ENCODE measurements at places on chromosomes 12 and 14. TPM values are rescaled to one million over a fixed set of nuclear protein-coding genes. Genes with fewer than 3 reads are reported as not detected.

Gene TSHR
- 0.36 TPM for total RNA-seq

Gene DIO3
- 6.9 TPM for total RNA-seq

GRCh38 chr14:50741567-50741966 is 73.5 kb upstream of the SAV1 start:
- peak; percentile 46 for DNase-seq

DNA sequence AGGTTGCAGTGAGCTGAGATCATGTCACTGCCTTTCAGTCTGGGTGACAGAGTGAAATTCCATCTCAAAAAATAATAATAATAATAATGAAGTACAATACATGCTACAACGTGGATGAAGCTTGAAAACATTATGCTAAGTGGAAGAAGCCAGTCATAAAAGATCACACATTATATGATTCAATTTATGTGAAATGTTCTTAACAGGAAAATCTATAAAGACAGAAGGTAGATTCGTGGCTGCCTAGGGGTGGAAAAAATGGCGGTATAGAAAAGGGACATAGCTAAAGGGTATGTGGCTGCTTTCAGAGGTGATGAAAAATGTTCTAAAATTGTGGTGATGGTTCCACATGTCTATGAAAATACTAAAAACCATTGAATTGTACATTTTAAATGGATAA is 41.0 kb upstream of the AMIGO2 start:
- no peak for DNase-seq

GRCh38 chr12:55757701-55758100 is 14.8 kb downstream of the GDF11 start:
- no peak for DNase-seq

GRCh38 chr14:54692284-54692772 is 125.4 kb downstream of the SAMD4A start:
- no peak for DNase-seq

GRCh38 chr12:66393890-66394289 is 91.6 kb downstream of the HELB start:
- no peak for DNase-seq

GRCh38 chr14:96486705-96487104 is 15.5 kb upstream of the PAPOLA start:
- DNase-seq = no peak

DNA sequence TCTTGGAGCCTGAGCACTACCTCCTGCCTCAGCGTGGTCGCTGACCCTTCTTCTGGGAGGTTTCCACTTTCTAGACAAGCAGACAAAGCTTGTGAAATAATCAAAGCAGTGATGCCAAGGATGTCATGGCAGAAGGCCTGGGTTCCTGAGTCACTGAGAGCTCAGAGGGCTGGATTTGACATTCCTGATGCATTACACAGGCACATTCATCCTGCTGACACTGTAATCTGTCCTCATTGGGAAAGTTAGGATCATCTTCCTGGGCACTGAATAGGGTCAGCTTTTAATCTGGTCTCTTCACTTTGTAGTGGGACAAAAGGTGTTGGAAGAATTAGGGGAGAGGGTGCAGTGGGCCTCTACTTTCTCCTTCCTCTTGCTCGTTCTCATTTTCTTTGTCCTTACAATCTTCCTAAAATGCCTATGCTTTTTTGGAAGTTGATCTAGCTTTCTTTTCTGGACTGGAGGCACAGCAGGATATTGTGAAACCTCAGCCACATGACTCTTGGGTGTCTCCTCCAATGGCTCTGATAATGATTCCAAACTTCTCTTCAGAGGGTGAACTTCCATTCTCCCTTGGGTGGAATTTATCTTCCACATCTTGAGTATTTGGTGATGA is 29.6 kb downstream of the EEA1 start:
- peak; percentile 33 for DNase-seq

GRCh38 chr14:90397425-90398314 is 841 bp downstream of the CALM1 start:
- DNase-seq = no peak
